ENCODE measurements at places on chromosomes 3 and 15.

GRCh38 chr3:126996905-126997304 lies 14.0 kb downstream of the PLXNA1 start:
- DNase-seq, result peak; percentile 57

DNA sequence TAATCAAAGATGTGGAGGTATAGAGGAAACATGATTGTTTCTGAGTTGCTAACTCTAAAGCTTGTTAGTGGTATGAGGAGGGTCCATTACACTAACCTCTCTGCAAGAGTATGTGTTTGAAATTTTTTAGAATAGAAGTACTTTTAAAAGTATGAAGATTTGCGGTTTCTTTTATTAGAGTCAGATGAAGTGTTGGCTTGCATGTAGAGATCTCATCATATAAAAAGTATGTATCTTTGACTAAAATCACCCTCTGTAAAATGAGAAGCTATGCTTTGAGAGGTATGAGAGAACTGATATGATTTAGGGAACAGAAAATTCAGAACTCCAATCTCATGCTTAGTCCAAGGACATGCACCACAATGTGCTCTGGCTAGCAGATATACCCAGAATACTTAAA lies 140.4 kb upstream of the MBNL1 start:
- peak; percentile 52 for DNase-seq

GRCh38 chr3:25080461-25080860 lies 347.6 kb upstream of the RARB start:
- peak; percentile 41 for DNase-seq

GRCh38 chr15:65583701-65584100 lies 27.2 kb downstream of the INTS14 start:
- DNase-seq, result peak; percentile 23

DNA sequence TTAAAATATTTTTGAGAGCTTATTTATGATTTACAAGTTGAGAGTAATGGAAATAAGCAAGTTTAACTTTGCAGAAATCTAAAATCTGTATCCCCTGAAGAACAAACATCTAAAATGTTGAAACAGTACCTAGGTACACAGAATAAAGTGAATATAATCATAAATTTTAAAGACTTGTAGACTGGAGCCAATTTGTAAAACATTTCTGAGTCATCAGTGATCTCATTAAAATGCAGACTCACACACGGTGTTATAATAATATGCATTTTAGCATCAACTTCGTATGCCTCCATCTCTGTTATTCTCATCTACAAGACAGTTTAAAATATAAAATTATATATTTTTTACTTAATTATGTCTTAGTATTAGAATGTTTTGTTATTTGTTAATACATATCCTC lies 399.5 kb upstream of the GOLIM4 start:
- no peak for DNase-seq

- no peak for DNase-seq
Observed at GRCh38 chr3:156406393-156406792, 148.5 kb downstream of the SSR3 start.

- no peak for DNase-seq
Observed at GRCh38 chr15:97687654-97688053, 272.8 kb upstream of the ARRDC4 start.

GRCh38 chr3:114697401-114697800 lies 403.6 kb downstream of the TIGIT start:
- peak; percentile 31 for DNase-seq

GRCh38 chr15:66658044-66658443 lies 44.0 kb upstream of the SMAD6 start:
- DNase-seq, result no peak

DNA sequence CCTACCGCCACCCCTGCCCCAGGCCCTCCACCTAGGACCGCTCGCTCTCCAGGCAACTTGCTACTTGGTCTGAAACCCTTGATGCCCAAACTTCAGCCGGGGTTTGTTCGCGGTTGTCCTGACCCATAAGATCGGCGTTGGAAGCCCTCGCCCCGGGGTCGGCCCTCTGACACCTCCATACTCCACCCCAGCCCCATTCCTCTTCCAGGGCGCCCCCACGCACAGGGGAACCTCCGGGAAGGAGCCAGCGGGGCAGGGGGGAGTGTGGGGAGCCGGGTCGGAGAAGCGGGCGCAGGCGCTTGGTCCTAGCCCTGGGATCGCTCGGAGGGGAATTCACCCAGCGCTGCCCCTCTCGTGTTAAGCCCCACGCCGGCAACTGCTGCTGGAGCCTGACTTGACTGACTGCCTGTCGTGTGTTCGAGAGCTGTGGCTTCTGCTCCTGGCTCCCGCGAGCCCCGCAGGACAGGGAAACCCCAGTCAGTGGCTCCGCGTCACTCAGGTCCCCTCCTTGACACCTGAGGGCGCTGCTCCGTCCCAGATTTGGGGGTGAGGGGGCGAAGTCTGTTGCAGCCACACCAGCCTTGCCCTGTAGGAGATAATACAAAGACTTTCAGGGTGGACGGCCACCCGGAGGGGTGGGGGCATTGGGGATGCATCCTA lies 675 bp downstream of the RYR3 start:
- DNase-seq, result no peak

DNA sequence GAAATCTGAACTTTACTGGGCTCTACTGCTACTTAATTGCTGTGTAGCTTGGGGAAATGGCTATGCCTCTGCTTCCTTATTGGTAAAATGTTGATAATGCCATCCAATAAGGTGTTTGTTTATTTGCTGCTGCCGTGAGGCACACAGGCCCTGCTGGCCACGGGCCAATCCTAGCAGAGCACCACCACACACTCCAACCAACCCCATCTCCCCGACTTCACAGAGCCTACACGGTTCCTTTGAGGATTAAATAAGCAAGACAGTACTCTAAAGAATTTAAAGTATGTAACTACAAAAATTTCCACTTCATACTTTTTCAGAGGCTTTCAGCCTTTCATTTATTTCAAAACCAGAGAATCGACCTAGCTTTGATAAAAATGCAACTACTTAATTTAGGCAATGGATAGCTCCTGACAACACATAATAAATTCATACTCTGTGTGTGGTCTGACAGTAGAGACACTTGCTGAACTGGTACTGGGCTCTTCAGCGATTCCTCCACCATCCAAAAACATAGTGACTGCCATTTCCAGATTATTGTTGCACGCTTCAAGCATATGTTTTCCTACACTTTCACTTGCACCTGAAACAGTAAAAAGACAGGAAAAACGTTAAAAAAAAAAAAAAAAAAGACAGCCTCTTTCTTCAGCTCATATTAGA lies 25.3 kb downstream of the UBXN7 start:
- DNase-seq, result peak; percentile 51

- no peak for DNase-seq
Observed at GRCh38 chr15:88959445-88959844, 46.3 kb upstream of the MFGE8 start.

GRCh38 chr3:183664913-183665381 lies 29.5 kb downstream of the KLHL24 start:
- DNase-seq, result peak; percentile 91

DNA sequence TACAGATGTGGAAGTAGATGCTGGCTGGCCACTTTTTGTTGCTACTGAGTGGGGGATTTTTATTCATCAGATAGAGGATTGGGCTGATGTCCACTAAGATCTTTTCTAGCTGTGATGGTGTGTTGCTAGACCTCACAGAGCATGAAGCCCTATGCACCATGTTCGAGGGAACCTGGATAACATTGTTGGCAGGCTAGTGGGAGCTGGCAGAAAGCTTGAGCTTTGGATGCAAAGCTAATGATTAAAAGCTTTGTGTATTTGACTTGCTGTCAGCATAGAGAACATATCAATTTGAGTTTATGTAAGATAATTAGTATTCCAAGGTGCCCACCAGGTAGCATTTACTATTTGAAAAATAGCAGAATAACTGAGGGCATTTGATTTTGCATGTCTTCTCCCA lies 59.1 kb downstream of the ST6GAL1 start:
- DNase-seq, result no peak

GRCh38 chr3:30934208-30934550 lies 39.7 kb upstream of the GADL1 start:
- DNase-seq, result peak; percentile 75

GRCh38 chr15:80418892-80419537 lies 14.8 kb downstream of the ARNT2 start:
- DNase-seq, result peak; percentile 69

DNA sequence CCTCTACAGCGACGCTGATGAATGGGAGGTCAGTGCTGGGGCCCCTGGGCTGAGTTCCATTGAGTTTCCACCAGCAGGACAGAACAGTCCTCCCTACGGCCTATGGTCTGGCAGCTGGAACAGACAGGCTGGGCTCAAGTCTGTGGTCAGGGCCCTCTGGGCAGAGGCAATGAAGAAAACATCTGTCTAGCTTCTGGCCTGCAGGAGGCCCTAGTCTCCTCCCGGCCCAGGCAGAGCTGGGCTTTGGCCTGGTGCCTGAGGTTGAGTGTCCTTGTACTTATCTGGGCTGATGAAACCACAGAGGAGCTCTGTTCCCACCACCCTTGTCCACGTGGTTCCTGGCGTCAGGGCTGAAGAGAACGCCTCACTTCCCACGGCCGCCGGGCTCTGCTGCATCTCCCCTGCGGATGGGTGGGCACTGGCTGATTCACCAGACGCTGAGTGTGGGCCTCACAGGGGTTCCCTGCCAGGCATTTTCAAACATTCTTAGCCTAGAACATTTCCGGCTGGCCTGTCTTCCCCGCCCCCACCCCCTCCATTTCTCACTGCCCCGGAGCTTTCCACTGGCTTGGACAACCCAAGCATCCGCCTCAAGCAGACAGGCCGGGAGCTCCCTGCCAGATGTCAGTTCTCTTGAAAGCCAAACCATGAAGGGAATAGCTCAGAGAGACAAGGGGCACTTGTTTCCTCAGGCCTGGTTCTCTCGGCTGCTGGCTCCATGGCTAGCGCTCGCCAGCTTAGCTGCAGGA lies 20.3 kb downstream of the PPCDC start:
- DNase-seq, result peak; percentile 100

DNA sequence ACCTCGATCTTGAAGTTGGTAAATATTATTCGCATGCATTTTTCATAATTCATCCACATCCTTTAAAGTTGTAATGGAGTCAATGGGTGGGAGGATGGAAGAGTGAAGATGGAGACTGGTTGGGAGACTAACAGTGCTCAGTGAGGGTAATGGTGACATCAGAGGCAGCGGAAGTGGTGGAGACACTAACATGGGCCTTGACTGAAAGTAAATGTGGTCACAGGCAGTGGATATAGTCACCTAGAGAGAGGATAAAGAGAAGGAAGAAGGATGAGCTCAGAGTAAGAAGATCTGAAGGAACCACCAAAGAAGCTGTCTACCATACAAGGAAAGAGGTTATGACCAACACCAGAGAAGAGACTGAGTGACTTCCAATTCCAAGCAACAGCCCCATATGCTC lies 281.6 kb upstream of the STT3B start:
- no peak for DNase-seq

DNA sequence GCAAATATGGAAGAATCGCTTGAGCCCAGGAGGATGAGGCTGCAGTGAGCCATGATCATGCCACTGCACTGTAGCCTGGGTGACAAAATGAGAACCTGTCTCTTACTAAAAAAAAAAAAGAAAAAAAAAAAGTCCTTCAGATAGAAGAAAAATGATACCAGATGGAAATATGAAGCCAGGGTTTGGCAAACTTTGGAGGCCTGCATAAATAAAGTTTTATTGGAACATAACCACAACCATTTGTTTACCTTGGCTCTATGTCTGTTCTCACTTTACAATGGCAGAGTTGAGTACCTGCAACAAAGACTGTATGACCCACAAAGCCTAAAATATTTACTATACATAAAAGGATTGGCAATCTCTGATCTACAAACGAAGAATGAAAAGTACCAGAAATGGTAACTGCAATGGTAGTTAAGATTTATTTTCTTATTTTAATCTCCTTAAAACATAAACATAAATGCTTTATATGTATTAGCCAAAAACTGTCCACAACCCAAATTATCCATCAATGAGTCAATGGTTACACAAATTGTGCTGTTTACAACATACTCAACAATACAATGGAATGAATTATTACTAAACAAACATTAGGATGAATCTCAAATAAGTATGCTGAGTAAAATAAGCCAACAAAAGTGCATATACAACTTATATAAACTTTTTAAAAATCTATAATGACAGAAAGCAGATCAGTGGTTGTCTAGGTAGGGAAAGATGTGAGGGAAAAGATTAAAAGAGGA lies 41.8 kb downstream of the GOLGB1 start:
- peak; percentile 15 for DNase-seq

DNA sequence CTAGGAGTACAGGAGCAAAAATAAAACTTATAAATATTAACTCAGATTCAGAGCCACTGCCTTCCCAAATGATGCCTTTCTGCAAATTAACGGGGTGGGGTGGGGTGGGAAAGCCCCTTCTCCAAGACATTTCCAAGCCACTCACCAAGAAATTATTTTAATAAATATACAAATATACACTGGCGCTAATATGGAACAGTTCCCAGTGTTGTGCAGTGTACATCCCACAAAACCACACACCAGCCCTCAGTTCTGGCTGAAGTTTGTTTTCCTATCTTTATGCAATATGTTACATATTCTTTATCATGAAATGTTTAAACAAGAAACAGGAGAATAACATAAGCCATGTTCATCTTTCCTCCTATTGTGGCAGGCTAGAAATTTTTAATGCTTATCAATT lies 53.0 kb upstream of the GYG1 start:
- DNase-seq, result no peak

- DNase-seq, result no peak
Observed at GRCh38 chr3:66004244-66004643, 34.5 kb downstream of the MAGI1 start.

GRCh38 chr15:26682598-26683164 lies 90.2 kb downstream of the GABRB3 start:
- no peak for DNase-seq

- DNase-seq, result no peak
Observed at GRCh38 chr15:31084176-31084575, 17.3 kb downstream of the TRPM1 start.

DNA sequence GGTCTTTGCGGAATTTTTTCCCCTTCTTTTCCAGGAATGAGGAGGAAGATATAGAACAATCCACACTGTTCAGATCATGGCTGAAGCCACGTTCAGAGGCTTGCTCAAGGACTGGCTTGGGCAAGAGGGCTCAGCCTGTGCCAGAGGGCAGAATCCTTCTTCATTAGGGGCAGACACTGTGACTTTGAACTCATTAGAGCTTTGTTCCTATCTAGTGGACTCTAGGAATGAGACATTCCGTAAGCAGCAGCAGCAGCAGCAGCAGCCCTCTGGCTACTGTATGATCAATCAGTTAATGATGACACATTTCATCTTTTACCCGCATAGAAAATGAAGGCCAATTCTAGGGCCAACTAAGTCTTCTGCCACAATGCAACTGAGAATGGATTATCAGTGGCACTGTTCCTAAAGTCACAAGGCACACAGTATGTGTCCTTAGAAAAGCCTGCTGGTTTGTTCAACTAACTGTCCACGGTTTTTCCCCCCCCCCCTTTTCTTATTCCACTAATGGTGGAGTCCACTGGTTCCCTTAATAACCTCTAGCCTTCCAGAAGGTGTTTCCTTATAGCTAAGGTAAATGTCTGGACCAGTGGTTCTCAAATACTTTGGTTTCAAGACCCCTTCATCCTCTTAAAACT lies 1.7 kb upstream of the RAB8B start:
- no peak for DNase-seq

GRCh38 chr3:193843474-193844301 lies 250.7 kb downstream of the OPA1 start:
- no peak for DNase-seq

GRCh38 chr15:98232761-98233160 lies 272.3 kb downstream of the ARRDC4 start:
- DNase-seq, result peak; percentile 24

- peak; percentile 5 for DNase-seq
Observed at GRCh38 chr3:14949126-14949525, 1.7 kb downstream of the NR2C2 start.
